ENCODE measurements at places on chromosomes 5 and 9.
A peak's percentile ranks its signal among the peaks of the same experiment; 100 is the strongest.

GRCh38 chr9:124220946-124221451, 36.8 kb upstream of the NEK6 start:
- DNase-seq: peak; percentile 72

- DNase-seq: no peak
These were observed 6.4 kb downstream of the SWI5 start for GRCh38 chr9:128282500-128282899.

DNA sequence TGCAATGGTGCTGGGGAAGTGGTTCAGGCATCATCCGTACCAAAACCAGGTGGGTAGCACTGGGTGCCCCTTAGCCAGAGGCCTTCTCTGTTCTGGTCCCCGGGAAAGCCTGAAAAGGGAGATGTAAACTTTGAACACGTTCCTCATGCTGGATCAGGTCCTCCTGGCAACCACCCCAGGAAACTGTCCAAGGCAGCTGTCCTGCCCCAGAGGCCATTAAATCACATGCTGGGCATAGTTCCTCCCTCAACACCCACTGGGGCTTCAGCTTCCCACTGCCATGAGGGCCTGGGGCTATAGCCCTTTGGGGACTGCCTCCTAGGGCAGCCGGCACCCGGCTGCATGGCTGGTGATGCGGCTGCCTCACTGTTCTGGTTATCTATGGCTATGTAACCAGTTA, 228.9 kb upstream of the MVB12B start:
- DNase-seq: no peak

DNA sequence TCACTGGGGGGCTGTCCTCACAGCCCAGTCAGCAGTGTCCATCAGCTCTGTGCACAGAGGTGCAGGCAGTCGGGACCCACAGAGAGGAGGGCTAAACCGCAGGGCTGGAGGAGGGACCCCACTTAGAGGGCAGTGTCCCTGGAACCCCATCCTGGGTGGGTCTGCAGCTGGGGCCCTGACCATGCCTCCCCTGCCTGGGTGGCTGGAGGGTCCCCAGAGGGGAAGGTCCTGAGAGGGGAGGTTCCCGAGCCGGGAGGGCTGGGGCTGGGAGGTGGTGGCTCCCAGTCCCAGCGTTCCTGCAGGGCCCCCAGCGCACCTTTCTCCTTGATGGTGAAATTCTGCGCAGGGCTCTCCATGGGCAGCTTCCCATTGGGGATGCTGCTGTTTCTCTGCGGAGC, 32.7 kb downstream of the EXOC3 start:
- DNase-seq: no peak

- DNase-seq: no peak
These were observed 15.5 kb downstream of the MEGF9 start for GRCh38 chr9:120698766-120699165.

DNA sequence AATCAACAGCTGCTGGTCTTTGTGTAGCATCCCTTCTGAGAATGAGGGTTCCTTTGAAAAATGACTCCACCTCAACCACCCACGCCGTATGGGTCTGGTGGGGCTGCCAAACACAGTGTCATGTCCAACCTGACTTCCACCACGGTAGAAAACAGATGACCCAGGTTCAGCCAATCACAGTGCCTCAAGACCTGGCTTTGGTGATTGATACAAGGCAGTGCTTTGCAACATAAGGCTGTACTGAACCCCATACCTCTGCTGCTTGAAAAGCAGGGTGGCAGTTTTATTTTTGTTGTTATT, 11.5 kb upstream of the TGFBR1 start:
- DNase-seq: no peak

- no peak for DNase-seq
These were observed 190.5 kb downstream of the PIK3R1 start for GRCh38 chr5:68405784-68406743.

GRCh38 chr5:170508036-170508435, 4.2 kb downstream of the KCNIP1 start:
- no peak for DNase-seq

DNA sequence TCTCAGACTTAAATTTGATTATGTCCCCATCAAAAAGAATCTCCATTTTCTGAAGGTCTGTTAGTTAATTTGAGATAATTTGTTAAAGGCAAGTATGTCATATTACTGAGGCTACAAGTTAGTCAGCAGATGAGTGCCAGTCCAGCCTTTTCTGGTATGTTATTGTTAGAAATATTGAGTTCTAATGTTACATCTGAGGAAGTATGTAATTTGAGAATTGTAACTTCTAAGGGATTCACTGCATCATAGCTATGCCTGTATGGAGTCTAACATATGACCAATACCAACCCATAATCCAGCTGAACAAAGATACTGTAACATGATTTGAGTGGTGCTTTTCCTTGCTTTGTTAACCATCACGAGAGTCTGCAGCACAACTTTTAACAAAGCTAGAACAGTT, 13.9 kb downstream of the SLC23A1 start:
- no peak for DNase-seq

DNA sequence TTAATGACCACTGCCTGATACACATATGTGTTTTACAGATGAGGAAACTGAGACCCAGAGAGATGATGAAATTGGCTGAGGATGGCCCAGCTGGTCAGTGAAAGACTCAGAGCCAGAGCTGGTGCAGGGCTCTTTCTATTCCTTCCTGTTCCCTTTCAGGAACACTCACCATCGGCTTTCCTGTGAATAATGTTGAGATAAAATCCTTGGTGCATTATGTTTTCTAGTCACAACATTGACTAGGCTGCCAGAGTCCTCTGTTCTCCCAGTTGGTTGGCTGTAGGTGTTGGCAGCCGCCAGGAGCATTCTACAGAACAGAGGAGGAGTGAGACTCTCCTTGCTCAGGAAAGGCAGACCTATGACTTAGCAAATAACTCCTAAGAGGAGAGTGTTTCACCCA, 14.8 kb downstream of the TGFBI start:
- no peak for DNase-seq

DNA sequence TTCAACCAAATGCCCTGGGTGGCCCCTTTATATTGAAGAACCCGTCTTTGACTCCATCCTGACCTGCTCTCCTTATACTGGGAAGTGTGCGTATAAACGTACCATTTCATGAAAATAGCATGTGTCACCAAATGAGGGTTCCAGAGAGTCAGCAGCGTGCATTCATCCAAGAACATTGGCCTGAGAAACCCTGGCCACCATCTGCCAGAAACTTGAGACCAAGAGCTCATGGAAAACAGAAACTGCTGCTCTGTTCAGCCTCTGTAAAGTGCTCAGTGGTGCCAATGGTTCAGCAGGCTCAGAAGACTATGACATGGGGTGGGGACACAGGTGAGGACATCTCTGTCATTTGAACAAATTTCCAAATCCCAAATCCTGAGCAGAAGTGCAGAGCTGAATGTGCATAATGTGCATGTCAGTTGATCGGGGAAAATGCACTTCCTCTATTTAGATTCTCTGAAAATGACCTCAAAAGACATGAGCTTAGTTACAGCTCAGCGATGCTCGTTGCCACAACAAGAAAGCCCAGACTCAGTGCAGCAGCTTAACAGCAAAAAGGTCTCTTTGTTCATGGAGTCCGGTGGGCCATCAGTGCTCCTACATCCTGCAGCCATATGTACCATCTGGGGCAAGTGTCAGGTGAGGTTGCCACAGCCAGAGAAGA, 176.1 kb downstream of the ATPSCKMT start:
- DNase-seq: no peak

DNA sequence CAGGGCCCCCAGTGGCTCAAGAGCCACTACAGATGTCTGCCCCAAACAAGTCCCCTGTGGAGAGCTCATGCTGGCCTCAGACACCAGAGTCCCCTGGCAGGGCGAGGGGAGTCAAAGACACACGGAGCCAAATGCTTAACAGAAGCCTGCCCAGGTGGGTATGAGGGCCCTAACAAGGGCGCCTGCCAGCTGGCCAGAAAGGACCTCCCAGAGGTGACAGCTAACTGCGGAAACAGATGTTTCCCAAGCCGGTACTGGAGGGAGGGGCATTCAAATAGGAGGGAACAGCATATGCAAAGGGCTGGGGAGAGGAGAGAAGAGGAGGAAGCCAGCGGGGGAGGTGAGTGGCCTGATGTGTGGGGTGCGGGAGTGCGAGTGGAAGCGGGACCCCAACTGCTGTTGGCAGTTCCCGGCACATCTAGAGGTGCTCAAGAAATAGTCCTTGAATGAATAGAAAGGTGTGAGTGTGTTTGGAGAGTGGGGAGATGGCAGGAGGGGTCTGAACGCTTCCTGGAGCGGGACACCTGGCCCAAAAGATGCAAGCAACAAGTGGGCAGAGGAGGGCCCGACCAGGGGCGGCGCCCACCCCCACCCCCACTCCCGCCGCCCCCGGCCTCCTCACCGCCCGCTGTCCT, 824 bp downstream of the MXD3 start:
- no peak for DNase-seq

GRCh38 chr9:28363151-28363562, 789.9 kb upstream of the C9orf72 start:
- no peak for DNase-seq

DNA sequence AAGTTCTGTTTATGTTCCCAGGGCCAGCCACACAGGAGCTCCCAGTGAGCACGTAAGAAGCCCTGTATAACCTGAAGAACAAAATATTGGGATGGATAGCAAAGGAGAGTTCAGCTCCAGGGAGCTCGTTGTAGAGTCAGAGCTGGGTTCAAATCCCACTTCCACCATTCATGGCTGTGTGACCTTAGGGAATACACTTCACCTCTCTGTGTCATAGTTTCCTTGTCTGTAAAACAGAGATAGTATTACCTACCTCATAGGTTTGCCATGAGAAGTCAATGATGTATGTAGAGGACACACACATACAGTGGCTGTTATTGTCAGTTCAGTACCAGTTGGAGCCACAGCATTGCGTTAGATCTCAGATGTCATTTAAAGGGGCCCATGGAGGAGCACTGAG, 67.4 kb downstream of the MACROH2A1 start:
- DNase-seq: no peak

GRCh38 chr9:110751971-110752370, 83.4 kb downstream of the MUSK start:
- DNase-seq: no peak

DNA sequence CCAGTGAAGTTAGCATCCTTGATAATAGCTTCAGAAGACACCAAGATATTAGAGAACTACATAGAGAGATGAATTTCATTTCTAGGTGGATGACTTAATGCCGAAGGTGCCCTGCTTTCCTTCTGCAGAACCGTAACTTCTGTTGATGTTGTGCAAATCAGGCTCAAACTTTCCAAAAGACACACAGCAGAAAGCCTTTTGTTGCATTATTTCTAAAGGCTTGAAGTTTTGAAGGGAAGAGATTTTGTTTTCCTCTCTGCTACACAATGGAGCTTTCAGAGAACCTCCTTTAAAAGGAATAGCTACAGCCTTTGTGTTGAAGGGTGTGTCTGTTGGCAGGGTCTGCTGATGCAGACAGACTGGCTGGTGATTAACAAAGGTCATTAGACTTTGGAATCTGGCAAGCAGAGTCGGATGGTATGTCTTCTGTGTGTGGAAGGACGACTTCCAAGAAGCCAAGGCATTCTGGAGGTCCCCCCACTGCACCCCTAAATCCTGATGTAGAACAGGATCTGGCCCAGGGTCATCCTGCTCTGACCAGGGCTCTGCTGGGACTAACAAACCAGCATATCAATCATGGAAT, 57.8 kb downstream of the ZNF462 start:
- DNase-seq: peak; percentile 43

- no peak for DNase-seq
These were observed 59.0 kb downstream of the SCAMP1 start for GRCh38 chr5:78419396-78419795.

- DNase-seq: no peak
These were observed 53.2 kb downstream of the IPPK start for GRCh38 chr9:92616655-92617111.

DNA sequence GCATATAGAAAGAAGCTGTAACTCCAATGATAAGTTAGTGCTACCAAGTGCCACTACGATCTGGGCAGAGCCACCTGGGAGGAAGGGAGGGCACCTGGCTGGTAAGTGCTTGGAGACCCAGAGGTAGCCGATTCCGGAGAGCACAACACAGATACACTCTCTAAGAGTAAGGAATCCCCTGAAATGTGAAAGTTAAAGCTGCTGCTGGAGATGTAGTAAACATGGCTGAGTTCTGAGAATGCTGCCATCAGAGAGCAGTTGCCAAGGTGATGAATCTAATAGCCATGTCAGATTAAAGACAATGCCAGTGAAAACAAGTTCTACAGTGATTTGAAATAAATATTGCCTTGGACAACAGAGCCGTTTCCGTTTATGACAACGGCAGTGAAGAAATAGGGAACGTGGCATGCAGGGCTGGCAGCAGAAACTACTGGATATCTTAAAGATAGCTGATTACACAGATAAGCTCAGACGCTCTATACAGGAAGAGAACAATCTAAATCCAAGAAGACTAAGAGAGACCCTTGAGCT, 561.2 kb upstream of the C9orf72 start:
- no peak for DNase-seq

DNA sequence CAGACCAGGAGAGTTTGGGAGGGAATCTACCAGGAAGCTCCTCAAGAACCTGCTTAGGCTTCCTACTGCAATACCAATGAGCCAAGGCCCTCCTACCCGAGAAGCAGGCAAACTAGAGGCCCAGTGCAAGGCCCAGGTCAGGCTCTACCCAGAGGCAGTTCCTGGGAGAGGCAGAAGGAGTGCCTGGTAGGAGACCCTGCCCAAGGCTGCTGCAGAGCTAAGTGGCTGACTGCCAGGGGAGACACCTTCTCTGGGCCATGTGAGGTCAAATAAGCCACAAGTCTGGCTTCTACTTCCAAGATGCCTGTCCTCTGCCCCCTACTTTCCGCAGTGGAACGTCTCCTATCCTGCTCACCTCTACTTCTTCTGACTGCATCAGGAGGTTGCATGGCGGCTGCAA, 17.8 kb downstream of the ACSL6 start:
- no peak for DNase-seq

DNA sequence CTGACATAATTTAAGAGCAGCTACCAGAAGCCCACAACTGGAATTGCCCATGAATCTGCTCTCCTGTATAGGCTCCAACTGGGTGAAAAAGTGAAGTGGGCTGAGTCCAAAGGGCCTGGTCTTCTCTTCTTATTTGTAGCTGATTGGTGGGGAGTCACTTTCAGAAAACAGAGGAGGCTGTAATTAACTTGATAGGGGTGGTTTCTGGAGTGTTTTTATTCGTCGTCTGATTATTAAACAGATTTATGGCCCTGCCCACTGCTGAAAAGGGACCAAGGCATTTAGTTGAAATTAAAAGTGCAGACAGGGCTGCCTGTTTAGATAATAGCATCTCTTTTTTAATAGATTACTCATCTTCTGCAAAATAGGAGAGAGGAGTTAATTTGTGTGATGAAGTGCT, 81.0 kb upstream of the SAP30L start:
- no peak for DNase-seq

DNA sequence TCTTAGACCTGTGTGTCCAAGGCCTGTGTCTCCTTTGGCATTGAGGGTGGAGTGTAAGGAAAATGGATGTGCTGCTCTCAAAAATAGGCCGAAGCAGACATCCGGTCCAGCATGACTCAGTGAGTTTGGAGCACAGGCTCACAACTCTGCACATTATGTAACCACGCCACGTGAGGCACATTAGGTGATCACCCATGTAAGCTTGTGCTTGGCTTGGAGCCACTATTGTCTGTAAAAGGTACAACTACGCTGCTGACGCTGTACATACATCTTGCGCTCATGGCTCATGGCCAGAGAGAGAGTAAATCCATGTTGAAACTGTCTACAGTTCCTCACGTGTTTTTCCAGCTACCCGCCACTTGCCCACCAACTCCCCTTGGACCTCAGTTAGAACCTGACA, 177.5 kb downstream of the PDE4D start:
- no peak for DNase-seq

GRCh38 chr9:88501086-88501485, 33.9 kb upstream of the NXNL2 start:
- DNase-seq: no peak
